ENCODE measurements at places on chromosomes 12 and 14. TPM values are rescaled to one million over a fixed set of nuclear protein-coding genes. Genes with fewer than 3 reads are reported as not detected.

The G2E3 gene
- total RNA-seq: 47.0 TPM

The SLC24A4 gene
- not detected for total RNA-seq

DNA sequence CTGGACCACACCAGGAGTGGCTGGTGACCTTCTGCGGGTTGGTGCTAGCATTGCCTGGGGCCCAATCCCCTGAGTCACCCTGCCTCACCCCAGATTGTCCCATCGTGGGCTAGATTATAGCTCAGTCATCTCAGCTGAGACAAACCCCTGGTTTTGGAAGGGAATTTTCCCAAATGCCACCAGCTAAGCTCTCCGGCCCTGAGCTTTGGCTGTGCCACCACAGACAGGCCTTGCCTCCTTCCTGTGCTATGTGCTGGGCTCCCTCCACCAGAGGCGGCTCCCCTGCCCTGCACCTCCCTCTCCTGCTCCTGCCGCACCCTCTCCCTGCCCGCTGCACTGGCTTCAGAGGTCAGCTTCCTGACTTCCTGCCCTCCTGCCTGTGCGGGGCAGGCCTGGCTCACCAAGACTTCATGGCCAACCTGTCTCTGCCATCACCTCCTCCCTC lies 196.3 kb downstream of the TSPAN9 start:
- peak; percentile 7 for DNase-seq

- DNase-seq: no peak
These were observed 84.9 kb downstream of the DICER1 start for GRCh38 chr14:95072310-95072905.

DNA sequence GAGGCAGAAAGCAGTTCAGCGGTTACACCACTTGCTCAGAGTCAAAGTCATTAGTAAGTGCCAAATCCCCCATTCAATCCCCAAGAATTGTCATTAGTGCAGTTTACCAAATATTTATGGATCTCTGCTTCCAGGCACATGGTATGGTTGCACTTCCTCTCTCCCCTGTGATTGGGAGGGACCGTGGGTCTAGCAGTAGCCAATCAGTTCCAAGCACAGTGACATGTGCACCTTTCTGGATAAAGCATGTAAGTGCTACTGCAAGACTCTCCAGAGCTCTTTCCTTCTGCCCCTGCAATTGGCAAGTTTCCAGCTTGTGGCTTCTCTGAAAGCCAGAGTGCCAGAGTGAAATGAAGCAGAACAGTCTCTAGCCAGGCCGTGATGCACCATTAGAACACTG lies 85.3 kb upstream of the FLRT2 start:
- DNase-seq: no peak

DNA sequence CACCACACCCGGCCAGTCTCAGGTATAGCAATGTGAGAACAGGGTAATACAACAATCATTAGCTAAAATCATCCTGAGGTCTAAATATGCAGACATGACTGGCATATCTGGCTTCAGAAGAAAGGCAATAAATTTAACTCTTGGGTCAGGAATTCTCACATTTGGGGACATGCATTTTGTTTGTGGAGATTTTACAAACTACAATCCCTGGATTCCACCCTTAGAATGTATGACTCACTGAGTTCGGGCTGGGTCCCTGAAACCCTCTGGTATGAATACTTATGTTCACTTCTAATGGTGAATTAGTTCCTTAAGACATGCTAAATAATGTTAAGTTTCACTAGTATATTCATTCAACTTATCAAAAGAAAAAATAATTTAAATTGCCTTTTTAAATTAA lies 98.9 kb upstream of the HMGA2 start:
- DNase-seq: peak; percentile 74

Measured in HCT116 (cell line).